ENCODE measurements at places on chromosomes 11 and 22.

DNA sequence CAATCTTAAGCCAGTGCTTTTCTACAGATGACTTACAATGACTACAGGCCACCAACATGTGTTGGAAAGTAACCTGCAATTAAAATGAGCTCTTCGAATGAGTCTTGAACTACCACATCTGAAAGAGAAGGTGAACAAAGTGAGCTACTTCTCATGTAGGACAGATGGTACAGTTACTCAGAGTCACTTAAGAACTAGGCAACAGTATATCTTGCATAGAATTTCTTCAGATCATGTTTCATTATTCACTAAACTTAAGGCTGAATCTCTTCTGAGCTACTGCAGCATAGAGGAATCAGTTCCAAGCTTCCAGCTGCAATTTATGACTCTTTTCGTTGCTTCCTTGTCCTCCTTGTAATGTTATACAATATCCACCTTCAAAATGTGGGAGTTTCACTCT lies 270.9 kb downstream of the TTC28 start:
- no peak for DNase-seq

GRCh38 chr22:45692549-45692948 lies 20.9 kb downstream of the ATXN10 start:
- DNase-seq, result no peak

DNA sequence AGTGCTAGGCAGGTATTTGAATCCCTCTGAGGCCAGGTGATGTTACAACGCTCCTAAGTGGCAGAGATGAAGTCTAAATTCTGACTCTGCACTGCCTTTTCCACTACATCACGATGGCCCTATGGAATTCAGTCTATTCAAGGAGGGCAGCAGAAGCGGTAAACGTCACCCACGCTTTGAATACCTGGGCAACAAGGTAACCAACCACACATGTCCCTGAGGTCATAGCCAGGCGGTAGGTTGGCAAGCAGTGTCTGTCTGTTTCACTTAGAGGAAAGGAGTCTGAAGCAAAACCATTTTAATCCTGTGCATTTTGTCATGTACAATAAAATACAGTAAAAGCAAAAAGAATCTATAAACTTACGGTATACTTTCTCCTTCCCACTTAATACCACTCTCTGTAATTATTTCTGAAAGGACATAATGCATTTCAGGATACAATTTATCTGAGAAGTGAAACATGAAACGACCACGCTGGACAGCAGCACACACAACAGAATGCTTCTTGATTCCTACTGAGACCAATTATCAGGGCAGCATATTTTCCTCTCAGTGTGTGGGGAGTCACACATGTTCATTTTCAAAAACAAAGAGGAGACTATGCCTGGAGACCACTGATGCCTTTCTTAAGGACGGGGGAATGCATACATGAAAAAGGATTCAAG lies 51.3 kb downstream of the PRDM10 start:
- no peak for DNase-seq

DNA sequence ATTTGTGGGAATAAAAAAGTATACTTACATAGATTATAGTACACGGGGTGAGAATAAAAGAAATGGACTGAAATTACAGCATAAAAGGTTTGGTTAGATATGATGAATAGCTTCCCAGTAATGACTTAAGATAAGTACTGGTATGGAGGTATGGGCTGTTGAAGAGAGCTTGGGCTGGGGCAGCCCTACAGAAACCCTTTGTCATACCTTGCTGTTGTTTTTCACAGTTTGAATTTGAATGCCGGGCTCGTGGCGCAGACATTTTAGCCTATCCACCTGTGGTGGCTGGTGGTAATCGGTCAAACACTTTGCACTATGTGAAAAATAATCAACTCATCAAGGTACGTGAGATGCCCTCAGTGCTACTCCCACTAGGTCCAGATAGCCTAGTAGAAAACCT lies 42.3 kb upstream of the RBX1 start:
- DNase-seq, result no peak

DNA sequence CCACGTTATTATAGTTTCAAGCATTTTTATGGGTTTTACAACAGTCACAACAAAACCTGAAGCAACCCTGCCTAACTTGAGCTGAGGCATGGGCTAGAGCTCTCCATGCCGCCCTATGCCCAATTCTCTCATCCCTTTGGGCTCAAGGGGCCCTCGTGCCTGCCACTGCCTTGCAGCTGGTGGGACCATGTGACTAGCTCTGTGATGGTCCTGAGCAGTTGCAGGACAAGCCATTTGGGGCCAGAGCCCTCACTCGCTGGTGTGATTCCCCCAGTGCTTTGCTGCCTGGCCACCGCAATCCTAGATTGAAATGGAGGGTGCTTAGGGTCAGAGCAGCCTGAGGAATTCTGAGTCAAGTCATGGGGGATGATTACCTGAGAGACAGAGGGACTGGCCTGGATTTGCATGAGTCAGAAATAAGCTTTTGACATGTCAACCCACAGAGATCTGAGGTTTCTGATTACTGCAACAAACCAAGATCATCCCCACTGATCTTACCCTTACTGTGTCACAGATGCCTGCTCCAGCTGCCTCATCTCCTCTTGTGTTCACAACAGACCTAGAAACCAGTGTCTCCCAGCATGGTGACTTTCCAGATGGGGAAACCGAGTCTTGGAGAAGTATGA lies 323.7 kb downstream of the BRD1 start:
- DNase-seq, result no peak

DNA sequence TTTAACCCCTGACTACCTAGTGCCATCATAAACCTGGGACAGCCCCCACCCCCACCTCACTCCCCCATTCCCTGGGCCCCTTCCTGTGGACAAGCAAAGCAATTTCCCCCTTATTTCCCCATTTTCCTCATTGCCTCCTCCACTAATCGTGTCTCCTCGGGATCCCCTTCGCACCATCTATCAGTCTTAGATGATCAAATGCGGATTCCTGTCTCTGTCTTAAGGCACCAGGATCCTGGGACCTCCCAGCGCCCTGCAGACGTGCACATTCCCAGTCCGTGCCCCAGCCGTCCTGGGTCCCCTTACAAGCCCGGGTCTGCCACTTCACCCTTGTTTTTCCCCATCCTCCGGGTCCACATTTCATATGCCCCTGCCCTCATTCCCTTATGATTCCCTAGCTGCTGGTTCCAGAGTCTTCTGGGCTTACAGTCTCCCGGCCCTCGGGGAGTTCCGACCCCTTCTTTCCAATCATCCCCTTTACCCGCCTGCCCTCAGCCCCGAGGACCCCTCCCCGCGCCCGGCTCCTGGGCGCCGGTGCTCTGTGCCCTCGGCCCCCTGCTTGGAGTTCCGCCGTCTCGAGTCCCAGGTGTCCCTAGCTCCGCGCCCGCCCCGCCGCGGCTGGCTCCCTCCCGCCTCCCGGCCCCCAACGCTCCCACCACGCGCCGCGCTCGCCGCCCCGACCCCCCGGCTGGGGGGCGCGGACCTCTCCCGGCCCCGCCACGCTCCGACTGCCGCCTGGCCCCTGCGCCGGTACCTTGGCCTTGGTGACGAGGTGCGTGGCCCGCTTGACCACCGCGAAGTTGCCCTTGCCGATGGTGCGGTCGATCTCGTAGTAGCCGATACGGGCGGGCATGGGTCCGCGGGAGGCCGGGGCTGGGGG lies 599 bp downstream of the SIK3 start:
- peak; percentile 72 for DNase-seq

DNA sequence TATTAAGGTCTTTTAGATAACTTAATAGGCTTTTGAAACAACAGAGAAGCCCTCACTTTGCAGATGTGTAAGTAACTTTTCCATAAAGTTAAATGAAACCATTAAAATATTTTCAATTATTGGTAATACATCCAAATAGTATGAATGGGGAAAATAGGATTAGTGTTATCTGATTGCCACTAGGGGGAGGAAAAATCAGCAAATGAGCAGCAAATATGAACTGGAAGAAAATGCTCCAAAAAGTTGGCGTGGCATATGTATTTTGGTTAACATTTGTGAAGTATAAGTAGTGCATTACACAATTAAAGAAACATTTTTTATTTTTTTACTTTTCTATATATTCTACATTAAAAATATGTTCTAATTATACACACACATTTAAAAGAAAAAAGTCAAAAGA lies 259.8 kb upstream of the ANO5 start:
- no peak for DNase-seq

DNA sequence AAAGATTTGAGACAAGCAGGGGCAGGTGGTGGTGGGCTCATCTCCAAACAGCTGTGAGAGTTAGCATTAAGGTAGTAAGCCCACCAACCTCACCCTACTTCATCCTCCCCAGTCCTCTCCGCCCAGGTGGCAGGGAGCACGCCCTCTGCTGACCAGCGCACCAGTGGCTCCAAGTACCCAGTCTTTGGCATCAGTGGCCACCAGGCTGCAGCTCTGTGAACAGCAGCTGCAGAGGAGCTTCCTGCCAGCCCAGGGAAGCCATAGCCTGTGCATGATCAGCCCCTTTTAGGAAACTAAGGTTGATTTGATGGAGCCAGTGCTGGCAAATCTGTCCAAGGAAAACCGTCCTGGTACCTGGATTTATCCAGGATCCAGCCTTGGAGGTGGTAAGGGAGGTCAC lies 21.7 kb downstream of the CAVIN3 start:
- no peak for DNase-seq

DNA sequence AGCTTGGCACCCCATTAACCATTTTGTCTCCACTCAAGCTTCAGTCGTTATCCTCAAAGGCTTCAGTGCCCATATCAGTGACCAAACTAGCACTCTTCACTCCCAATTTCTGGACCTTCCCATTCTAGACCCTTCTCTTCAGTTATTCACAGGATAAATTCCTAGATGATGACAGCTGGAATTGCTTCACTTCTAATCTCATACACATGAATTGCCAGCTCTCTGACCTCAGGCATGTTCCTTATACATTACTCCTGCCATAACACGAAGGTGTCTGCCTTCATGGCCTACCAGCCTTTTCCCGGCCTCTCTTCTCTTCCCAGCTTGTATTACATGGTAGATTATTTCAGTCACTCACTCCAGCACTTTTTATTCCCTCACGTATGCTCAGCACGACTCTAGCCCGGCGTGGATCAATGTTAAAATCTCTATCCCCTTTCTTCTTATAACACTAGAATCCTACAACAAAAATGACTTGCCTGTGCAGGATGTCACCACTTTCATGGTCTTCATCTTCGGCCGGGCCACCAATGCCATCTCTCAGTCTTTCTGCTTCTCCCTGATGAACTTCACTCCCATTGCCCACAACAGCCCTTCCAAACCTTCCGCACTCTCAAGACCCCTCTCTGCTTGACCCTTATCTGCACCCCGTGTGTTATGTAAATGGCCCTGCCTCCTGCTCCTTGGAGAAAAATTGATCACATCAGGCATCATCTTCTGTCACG lies 36.9 kb downstream of the EIF3F start:
- no peak for DNase-seq

- DNase-seq, result no peak
These were observed 4.3 kb upstream of the TEAD1 start for GRCh38 chr11:12669930-12670329.

- DNase-seq, result no peak
These were observed 813.7 kb upstream of the CNTN5 start for GRCh38 chr11:98207086-98207485.

DNA sequence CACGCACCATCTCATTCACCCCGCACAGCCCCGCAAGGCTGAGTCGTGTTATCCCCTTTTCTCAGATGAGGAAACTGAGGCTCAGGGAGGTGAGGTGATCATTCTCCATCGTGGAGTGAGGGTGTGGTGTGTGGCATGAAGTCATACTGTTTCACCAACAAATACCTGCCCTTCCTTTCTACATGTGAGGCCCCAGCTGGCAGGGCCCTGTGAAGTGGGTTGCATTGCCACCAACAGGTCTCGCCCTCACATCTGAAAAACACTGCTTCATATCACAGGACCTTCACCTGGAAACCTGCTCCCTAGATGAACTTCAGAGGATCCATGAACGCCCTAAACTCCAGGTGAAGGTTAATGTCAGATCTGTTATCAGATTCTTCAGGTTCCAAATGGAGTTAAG lies 4.3 kb downstream of the SSTR3 start:
- no peak for DNase-seq

- DNase-seq, result no peak
These were observed 3.1 kb upstream of the SH3BP1 start for GRCh38 chr22:37636186-37636948.

- DNase-seq, result peak; percentile 34
These were observed 14.2 kb downstream of the DTX4 start for GRCh38 chr11:59186130-59186594.

GRCh38 chr11:1373536-1374214 lies 16.1 kb upstream of the BRSK2 start:
- DNase-seq, result no peak

- no peak for DNase-seq
These were observed 56.9 kb upstream of the TNRC6B start for GRCh38 chr22:40120848-40121247.

Measured in C1 segment of cervical spinal cord (tissue), 14 donors.